ENCODE measurements at places on chromosomes 5 and 9.
A peak's percentile ranks its signal among the peaks of the same experiment; 100 is the strongest.

DNA sequence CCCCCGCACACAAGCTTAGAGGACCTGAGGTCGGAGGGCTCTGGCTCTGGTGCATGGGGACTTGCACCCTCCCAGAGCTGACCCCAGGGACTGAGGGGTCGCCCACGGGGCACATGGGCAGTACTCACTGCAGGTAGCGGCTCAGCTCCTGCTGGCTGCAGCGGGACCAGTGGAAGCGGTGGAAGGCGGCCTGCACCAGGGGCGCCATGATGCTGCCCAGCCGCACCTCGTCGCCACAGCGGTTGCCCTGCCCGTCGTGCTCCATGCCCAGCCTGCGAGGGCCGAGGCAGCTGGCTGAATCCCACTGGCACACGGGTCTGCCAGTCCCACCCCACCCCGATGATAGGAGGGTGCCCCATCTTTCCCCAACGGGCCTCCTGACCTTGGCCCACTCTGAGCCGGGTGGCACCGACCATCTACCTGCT, 93.8 kb downstream of the ZNF354C start:
- no peak for DNase-seq

DNA sequence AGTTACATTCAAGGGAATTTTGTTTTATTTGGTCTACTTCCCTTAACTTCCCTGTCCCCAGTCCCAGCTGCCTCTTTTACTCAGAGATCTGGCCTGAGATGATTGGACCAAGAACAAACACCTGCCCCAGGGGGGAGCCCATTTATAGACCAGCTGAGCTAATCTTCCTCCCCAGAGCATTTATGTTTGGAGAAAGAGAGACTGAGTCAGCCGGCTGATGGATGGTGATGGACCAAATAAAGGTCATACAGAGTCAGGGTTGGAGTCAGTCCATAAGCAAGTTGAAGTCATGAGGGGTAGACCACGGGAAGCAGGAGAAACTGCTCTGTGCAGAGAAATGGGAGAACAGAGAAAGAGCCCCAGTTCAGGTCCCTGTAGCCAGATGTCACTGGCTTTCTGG, 77.7 kb downstream of the TMEM174 start:
- no peak for DNase-seq

DNA sequence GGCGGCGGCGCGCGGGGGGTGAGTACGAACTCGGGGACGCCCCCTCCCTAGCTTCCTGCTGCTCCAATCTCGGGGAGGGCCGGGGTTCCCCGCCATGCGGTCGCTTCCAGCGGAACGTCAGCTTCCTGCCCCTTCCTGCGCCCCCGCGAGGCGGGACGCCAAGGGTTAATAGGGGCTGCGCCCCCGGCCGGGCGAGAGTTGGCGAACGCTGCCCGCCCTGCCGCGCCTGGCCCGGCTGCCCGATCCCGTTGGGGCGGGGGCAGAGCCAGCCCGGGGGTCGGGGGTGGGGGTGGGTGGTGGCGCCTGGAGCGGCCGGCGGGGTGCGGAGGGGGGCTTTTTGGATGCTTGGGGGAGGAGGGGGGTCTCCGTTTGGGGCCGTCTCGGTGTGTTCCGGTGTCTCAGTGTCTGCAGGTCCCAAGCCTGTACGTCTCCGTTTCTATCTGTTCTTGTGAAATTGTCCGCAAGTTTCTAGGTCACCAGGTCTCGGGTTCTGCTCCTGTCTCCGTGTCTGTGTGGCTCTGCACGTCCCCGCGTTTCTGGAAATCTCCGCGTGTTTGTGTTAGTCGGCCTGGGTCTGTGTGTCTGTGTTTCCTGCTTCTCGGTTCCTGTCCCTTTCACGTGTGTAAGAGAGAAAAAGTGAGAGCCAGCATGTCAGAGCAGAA, 789 bp downstream of the COL27A1 start:
- peak; percentile 26 for DNase-seq

GRCh38 chr5:138138949-138139780, at the start of gene NME5:
TSS of gene NME5 (minus strand) at chr5:138139428. CDS start at chr5:138138780, 648 bp downstream.
- DNase-seq: no peak

- DNase-seq: no peak
Measured at GRCh38 chr9:76414661-76415060, 20.4 kb upstream of the RFK start.

GRCh38 chr9:36728651-36729520, 156.2 kb downstream of the MELK start:
- peak; percentile 66 for DNase-seq

DNA sequence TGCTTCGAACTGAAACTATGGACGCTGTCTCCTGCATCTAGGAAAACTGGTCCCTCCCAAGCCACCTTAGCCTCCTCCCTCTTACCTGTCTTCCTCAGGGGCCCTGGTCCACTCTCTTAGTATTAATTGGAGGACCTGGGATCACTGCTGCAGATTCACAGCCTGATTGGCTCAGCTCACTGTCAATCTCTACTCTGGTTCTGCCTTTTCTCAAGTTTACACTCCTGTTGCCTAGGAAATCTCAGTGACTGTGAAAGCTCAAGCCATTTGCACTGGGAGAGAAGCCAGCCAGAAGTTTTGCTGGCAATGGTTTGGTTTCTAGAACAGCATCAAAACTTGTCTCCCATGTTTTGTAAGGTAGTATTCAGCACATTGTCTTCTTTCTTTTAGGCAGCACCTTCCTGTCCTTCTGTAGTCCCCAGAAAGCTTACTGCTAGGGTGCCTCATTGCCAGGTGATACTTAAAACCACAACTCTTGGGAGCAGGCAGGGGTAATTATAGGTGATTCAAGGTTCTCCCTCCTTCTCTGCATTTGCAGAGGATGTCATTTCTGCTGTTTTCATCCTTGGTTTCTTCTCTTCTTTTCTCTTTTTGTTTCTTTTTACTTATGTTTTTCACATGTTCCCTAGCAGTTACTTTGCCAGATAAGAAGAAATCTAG, at the start of gene CAPSL:
Gene CAPSL (minus strand): TSS at position 55 of the 660 bp plus-strand sequence. CDS start 17,502 bp downstream, outside the sequence.
- no peak for DNase-seq

GRCh38 chr9:113882636-113883164, 6.6 kb downstream of the ZNF618 start:
- DNase-seq: no peak

DNA sequence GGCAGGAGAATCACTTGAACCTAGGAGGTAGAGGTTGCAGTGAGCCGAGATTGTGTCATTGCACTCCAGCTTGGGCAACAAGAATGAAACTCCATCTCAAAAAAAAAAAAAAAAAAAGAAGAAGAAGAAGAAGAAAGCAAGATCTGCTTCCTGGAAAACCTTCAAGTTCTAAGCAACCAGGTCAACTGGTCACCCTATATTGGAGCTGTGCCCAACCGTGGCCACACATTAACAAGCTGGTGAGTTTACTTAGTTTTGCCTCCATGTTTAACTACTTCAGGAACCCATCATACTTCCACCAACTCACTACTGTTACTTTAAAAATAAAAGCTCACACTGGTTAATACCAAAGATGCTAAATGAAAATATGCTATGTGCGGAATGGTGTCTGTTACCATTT, 12.3 kb upstream of the SKP1 start:
- no peak for DNase-seq

GRCh38 chr5:107875833-107876232, 205.1 kb upstream of the EFNA5 start:
- DNase-seq: no peak

DNA sequence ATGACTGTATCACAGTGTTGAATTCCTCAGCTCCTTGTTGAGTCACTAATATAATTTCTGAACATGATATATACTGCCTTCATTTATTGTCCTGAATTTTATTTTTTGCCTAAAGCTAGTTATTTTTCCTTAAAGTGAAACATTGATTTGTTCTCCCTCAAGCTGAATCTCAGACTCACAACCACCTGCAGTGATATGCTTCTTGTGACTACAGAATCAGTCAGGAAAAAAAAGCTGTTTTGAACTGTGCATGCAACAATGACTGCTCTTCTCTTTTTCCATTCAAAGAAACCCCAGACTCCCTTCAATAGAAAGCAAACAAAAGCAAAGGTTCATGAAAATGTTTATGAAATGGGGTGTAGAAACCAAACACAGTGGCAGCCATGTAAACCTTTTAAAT, 470.2 kb upstream of the CHD1 start:
- DNase-seq: no peak

GRCh38 chr9:36575411-36575882, 2.8 kb downstream of the MELK start:
- no peak for DNase-seq

DNA sequence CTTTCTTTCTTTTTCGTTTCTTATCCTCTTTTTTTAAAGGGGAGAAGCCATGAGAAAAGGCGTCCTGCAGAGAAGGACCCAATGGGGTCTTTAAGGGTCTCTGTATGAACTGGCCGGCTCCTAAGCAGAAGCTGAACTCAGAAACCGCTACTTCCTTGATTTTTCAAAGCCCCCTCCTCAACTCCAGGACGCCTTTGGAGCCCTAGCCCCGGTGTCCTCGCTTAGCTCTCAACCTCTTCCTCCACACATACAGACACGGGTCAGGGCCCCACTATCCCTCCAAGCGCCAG, 8.3 kb downstream of the PAX5 start:
- no peak for DNase-seq

- no peak for DNase-seq
Measured at GRCh38 chr5:105929858-105930257, 1740.9 kb downstream of the EFNA5 start.

DNA sequence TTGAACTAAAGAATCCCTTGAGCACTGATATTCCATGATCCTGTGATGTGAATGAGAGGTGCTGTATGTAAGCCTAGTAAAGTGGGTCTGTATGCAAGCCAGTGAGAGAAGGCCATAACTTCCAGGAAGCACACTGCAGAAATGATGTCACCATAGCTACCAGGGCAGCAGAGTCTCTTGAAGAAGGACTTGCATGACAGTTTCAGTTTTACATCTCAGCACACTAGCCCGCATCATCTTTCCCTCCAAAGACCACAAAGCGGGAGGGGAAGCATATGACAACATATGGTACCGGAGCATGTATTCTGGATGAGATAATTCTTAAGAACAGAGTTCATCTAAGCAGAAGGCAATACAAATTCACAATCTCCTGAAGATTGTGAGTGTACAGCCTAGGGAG, 37.6 kb upstream of the MAST4 start:
- no peak for DNase-seq

- DNase-seq: no peak
Measured at GRCh38 chr9:83906144-83906543, 15.1 kb downstream of the KIF27 start.
